ENCODE measurements at places on chromosomes 11 and 22. TPM values are rescaled to one million over a fixed set of nuclear protein-coding genes. Genes with fewer than 3 reads are reported as not detected.

C22orf15 gene
- 0.41 TPM for total RNA-seq

CTSD gene
- total RNA-seq: 95.5 TPM

F2 gene
- total RNA-seq: not detected

- H3K4me1 ChIP-seq: peaks cover 3% of the 10 kb centered on the region
- H3K27me3 ChIP-seq: no peaks in the 10 kb centered on the region
- no peaks in the 10 kb centered on the region for H3K36me3 ChIP-seq
- H3K27ac ChIP-seq: peak overlapping the region; percentile 14
Observed at GRCh38 chr22:47155131-47155885, 392.9 kb downstream of the TBC1D22A start.

RAB38 gene
- 4.7 TPM for total RNA-seq

DNA sequence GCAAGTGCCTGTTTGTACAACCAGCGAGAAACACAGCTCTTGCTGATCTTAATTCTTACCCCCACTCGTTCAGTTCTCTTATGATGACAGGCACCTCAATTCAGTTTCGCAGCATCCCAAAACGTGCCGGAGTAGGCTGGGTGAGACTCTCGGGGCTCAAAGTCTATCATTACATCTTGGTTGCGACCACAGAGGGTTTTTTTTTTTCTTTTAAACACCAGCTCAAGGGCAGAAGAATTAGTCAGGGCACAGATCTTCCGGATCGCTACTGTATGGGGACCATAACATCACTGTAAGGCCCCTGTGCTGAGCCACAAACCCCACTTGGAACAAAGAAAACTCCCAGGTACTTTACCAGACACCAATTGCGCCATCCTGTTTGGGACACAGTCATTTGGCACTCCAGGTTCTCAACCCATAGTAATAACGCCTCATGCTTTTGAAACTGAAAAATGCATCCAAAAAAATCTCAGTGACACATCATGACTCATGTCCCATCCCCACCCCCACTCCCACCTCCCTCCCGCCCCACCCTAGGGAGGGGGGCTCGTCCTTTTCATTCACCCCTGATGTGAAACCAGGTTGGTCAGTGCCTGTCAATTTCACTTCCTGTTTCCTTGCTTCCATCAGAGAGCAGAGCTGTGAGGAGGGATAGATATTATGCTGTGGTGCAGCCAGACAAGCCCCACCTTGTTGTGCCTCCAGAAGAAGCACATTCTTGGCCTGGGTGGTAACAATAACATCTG, 41.0 kb upstream of the CD5 start:
- no peak overlapping the region for H3K4me3 ChIP-seq
- no peaks in the 10 kb centered on the region for H3K27me3 ChIP-seq
- no peak overlapping the region for H3K27ac ChIP-seq
- peaks cover 4% of the 10 kb centered on the region for H3K4me1 ChIP-seq
- H3K36me3 ChIP-seq: no peaks in the 10 kb centered on the region

GRCh38 chr22:29992341-29993275, 87.7 kb upstream of the HORMAD2 start:
- no peaks in the 10 kb centered on the region for H3K36me3 ChIP-seq
- no peak overlapping the region for H3K4me3 ChIP-seq

GDPD4 gene
- total RNA-seq: not detected

MMP13 gene
- total RNA-seq: not detected

CLCF1 gene
- total RNA-seq: 0.41 TPM

- H3K36me3 ChIP-seq: no peaks in the 10 kb centered on the region
- H3K27ac ChIP-seq: peak overlapping the region; percentile 58
- H3K4me1 ChIP-seq: peaks cover 29% of the 10 kb centered on the region
- DNase-seq: no peak
- no peaks in the 10 kb centered on the region for H3K27me3 ChIP-seq
- no peak overlapping the region for H3K4me3 ChIP-seq
Observed at GRCh38 chr11:17807034-17807433, 72.5 kb downstream of the KCNC1 start.

MRPL49 gene
- 50.3 TPM for total RNA-seq

GRCh38 chr11:83027289-83027688, 44.4 kb downstream of the RAB30 start:
- DNase-seq: no peak
- no peaks in the 10 kb centered on the region for H3K36me3 ChIP-seq
- H3K4me3 ChIP-seq: no peak overlapping the region
- no peak overlapping the region for H3K27ac ChIP-seq

SERPIND1 gene
- total RNA-seq: not detected

GRCh38 chr11:109730669-109731068, 308.7 kb downstream of the C11orf87 start:
- no peaks in the 10 kb centered on the region for H3K27me3 ChIP-seq
- peaks cover 8% of the 10 kb centered on the region for H3K4me1 ChIP-seq
- no peaks in the 10 kb centered on the region for H3K36me3 ChIP-seq
- DNase-seq: no peak
- H3K4me3 ChIP-seq: no peak overlapping the region

- H3K4me3 ChIP-seq: no peak overlapping the region
- H3K4me1 ChIP-seq: peaks cover 1% of the 10 kb centered on the region
- no peaks in the 10 kb centered on the region for H3K36me3 ChIP-seq
- no peak for DNase-seq
- no peak overlapping the region for H3K27ac ChIP-seq
Observed at GRCh38 chr11:102946237-102946636, 9.3 kb downstream of the MMP13 start.

IGLL5 gene
- not detected for total RNA-seq

AQP11 gene
- 2.1 TPM for total RNA-seq

FAM227A gene
- 7.3 TPM for total RNA-seq

DNA sequence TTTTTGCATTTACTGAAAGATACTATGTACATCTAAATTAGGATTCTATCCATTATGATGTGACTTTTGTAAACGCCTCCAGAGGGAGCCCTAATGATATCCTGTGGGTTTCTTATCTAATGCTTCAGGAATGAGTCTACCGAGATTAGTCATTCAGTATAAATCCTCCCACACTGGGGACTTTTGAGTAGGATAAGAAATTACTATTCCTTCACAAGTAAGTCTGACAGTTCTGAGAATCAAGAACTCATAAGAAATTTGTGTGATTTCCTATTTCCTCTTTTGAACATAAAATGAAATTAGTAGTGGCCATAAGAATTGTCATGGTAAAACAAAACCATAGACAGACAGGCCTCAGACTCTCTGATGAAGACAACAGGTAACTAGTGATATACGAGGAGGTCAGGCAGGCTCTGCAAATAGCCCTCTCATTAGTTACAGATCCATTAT, 10.0 kb upstream of the OR5M1 start:
- H3K36me3 ChIP-seq: no peaks in the 10 kb centered on the region
- no peak overlapping the region for H3K4me3 ChIP-seq
- no peak overlapping the region for H3K27ac ChIP-seq
- no peaks in the 10 kb centered on the region for H3K27me3 ChIP-seq
- no peak for DNase-seq

- H3K36me3 ChIP-seq: no peaks in the 10 kb centered on the region
- no peak for DNase-seq
- H3K4me1 ChIP-seq: peaks cover 7% of the 10 kb centered on the region
Observed at GRCh38 chr11:35332524-35332923, 86.8 kb downstream of the SLC1A2 start.

DNA sequence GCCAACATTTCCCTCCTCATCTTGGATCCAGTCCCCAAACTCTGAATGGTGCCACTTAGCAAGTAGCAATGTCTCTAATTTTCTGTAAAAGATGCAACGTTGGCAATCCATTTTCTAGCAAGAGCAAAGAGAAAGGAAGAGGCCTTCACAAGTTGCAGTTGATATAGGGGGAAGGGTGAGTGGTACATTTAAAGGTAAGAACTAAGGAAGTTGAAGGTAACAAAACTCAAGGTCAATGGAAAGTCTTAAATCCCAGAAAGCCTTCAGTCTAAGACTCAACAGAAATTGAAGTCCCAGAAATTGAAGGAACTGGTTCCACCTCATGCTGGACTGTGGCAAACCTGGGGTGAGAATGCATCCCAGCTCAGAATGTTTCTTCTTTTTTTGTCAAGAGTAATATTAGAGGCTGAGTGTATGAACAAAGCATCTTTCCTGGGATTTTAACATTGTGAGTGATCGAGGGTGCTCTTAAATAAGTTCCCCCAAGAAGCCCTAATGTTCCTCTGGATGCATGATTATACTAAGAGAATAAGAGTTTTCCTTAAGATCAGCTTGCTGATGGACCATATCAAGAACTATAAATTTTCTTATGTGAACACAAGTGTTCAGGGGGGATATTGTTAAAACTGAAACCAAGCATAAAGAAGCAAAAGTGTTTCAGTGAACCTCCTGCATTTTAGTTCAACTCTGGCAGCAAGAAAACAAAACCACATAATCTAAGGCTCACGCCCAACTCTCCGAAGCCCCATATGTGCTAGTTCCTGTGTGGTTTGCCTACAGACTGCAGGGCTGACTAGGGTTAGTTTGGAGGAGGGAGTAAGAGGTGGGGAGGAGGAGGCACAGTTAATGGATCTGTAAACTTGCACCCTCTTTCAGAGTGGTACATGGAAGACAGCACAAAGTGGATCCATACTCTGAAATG, at the start of gene GRAP2:
Gene GRAP2 (plus strand): TSS at position 779 of the 922 bp plus-strand sequence. CDS start 46,023 bp downstream, outside the sequence.
- H3K4me3 ChIP-seq: no peak within 1 kb of the TSS
- peaks cover 21% of the 10 kb centered on the region for H3K27me3 ChIP-seq
- no peaks in the 10 kb centered on the region for H3K4me1 ChIP-seq
- DNase-seq: no peak
- no peak within 1 kb of the TSS for H3K27ac ChIP-seq

SEC14L3 gene
- not detected for total RNA-seq

TRIM49 gene
- total RNA-seq: not detected

OR6T1 gene
- total RNA-seq: not detected

DNA sequence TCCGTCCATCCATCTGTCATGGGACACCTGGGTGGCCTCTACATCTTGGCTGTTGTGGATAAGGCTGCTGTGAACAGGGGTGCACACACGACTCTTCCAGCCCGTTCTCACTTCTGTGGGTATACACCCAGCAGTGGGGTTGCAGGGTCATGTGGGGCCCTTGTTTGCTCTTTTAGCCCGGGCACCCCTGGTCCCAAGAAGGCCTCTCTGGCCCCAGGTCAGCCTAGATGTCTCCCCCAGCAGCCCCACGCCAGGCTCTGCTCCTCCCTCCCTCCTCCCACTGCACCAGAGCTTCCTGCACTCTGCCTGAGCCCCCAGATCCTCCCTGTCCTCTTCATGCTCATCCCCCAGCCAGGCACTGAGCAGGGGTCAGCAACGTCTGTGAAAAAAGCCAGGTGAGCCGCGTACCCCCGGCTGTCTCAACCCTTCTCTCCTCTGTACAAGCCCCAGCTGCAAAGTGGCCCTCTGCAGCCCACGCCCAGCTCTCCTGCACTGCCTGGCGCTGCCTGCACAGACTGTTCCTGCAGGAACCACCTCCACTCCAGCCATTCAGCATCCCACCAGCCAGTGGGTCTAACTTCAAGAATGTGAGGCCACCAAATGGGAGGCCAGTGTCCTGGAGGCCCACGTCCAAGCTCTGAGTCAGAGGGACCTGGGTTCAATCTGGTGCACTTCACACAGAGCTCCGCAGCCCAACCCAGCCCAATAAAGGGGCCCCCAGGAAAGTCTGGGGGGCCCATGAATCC, 1508.9 kb downstream of the BRD1 start:
- DNase-seq: no peak
- H3K27me3 ChIP-seq: peaks cover 13% of the 10 kb centered on the region
- no peak overlapping the region for H3K4me3 ChIP-seq
- peak overlapping the region; percentile 88 for H3K27ac ChIP-seq

- H3K4me3 ChIP-seq: peak overlapping the region; percentile 99
- peaks cover under 1% of the 10 kb centered on the region for H3K36me3 ChIP-seq
- no peak for DNase-seq
- peaks cover 70% of the 10 kb centered on the region for H3K4me1 ChIP-seq
Observed at GRCh38 chr11:75560644-75561043, 1.4 kb upstream of the SERPINH1 start.

CCDC15 gene
- total RNA-seq: 6.1 TPM

DNA sequence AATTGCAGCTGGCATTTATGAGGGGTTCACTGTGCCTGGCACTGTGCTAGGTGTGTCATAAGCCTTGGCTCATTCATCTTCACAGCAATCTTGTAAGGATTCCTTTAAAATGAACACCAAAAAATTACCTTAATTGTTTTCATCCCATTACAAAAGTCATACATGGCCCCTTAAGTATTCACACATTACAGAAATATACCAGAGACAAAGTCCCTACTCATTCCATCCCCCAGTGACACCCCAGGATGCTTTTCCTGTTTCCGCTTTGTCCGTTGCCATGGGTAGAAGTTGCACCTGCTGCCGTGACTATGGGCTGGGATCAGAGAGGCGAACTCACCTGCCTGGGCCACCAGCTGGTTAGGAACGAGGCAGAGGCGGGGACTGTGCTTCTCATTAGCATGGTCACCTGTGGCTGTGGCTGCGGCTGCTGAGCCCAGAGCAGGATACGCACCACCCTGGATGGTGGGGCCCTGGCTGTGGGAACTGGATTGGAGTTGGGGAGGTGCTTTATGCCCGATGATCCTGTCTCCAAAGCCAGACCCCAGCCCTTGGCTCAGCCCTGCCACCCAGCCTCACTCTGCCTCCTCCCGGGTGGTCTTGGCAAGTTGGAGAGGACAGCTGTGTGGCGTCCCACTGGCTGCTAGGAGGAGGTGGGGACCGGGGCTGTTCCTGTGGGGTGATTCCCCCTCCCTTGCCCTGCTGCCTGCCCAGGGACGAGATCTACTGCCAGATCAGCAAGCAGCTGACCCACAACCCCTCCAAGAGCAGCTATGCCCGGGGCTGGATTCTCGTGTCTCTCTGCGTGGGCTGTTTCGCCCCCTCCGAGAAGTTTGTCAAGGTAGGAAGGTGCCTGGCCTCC, 60.8 kb downstream of the MYO7A start:
- no peak overlapping the region for H3K27ac ChIP-seq
- no peaks in the 10 kb centered on the region for H3K36me3 ChIP-seq
- no peaks in the 10 kb centered on the region for H3K27me3 ChIP-seq
- H3K4me3 ChIP-seq: no peak overlapping the region
- peaks cover 6% of the 10 kb centered on the region for H3K4me1 ChIP-seq
- DNase-seq: no peak

GRCh38 chr11:121757480-121758125, 304.8 kb upstream of the SORL1-AS1 start:
- H3K36me3 ChIP-seq: no peaks in the 10 kb centered on the region
- H3K27me3 ChIP-seq: no peaks in the 10 kb centered on the region
- H3K4me1 ChIP-seq: peaks cover 15% of the 10 kb centered on the region
- DNase-seq: no peak
- H3K4me3 ChIP-seq: no peak overlapping the region

- H3K36me3 ChIP-seq: no peaks in the 10 kb centered on the region
- H3K4me1 ChIP-seq: peaks cover 10% of the 10 kb centered on the region
- H3K27me3 ChIP-seq: peaks cover 11% of the 10 kb centered on the region
- DNase-seq: no peak
- no peak overlapping the region for H3K4me3 ChIP-seq
Observed at GRCh38 chr11:119889111-119889510, 160.1 kb upstream of the NECTIN1 start.

CCDC73 gene
- not detected for total RNA-seq

OR6A2 gene
- 0.21 TPM for total RNA-seq

MYBPC3 gene
- total RNA-seq: not detected

PNPLA3 gene
- 31.2 TPM for total RNA-seq

KRTAP5-5 gene
- not detected for total RNA-seq

HTR3A gene
- 4.6 TPM for total RNA-seq

APOL5 gene
- not detected for total RNA-seq

All from neural crest cell (in vitro differentiated cells).